Left colon (tissue), 2 donors: ENCODE measurements at places on chromosomes 3 and 15. TPM values are rescaled to one million over a fixed set of nuclear protein-coding genes. Genes with fewer than 3 reads are reported as not detected.

OR5K2 gene
- not detected for total RNA-seq

SPINT1 gene
- total RNA-seq: 417 TPM

DNA sequence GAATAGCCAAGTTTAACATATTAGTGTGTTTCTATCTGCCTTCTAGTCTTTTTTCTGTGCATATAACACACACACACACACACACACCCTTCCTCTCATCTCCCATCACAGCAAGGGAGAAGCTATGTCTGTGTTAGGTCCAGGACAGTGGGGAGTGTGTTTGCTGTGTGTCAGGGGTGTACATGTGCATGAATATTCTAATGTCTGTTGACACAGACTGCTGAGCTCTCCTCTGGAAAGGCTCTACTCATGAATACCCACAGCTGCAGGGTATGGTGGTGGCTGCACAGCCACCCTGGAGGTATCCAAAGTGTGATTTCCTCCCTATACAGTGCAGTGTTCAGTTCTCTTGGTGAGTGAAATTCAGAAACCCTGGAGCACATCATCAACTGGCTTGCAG lies 42.9 kb downstream of the ARNT2 start:
- no peak for DNase-seq

GRCh38 chr3:37622999-37623883 lies 238.4 kb upstream of the CTDSPL start:
- no peak for DNase-seq

SLC2A2 gene
- total RNA-seq: not detected
